Spleen (tissue), 13 donors: ENCODE measurements at places on chromosomes 11 and 22.

DNA sequence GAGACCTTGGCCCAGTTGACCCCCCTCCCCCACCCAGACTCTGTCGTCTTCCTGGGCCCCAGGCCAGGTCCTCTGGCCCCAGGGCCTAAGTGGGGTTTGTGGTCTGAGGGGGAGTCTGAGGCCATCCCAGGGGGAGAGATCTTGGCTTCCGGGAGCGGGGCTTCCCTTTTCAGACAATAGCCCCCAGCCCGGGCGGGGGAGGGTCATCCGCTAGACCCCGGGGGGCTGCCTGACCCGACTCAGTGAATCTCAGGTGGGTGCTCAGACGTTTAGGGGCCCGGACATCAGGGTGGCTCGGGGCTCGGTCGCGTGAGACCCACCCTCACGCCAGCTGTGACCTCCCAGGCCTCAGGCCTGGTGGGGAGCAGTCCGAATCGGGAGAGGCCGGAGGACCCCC is 609 bp downstream of the MAPK11 start:
- no peak for DNase-seq

GRCh38 chr22:44996120-44996519 is 13.7 kb downstream of the PHF21B start:
- no peak for DNase-seq

GRCh38 chr11:79472819-79473529 is 32.1 kb upstream of the TENM4 start:
- DNase-seq = no peak

- DNase-seq = no peak
Measured at GRCh38 chr11:32358729-32359128, 76.6 kb downstream of the WT1 start.

GRCh38 chr22:47174096-47174495 is 411.6 kb downstream of the TBC1D22A start:
- DNase-seq = peak; percentile 56

- no peak for DNase-seq
Measured at GRCh38 chr22:46795845-46796565, 33.6 kb downstream of the TBC1D22A start.

DNA sequence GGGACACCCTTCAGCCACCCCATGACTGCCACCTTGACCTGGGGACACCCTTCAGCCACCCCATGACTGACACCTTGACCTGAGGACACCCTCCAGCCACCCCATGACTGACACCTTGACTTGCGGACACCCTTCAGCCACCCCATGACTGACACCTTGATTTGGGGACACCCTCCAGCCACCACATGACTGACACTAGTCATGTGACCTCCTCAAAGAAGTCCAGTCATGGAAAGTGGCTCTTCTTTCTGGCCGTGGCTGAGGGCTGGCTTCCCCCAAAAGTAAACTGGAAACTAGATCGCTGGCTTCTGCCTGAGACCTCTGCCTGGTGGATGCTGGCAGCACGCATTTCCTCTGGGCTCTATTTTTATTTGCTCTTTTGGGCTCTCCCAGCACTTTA is 28.4 kb downstream of the ARFGAP2 start:
- DNase-seq = no peak
